ENCODE measurements at places on chromosomes 6 and 20. TPM values are rescaled to one million over a fixed set of nuclear protein-coding genes. Genes with fewer than 3 reads are reported as not detected.

KIF25 gene
- total RNA-seq: 1.8 TPM

HEY2 gene
- 7.3 TPM for total RNA-seq

GJA1 gene
- total RNA-seq: 14.8 TPM

DNA sequence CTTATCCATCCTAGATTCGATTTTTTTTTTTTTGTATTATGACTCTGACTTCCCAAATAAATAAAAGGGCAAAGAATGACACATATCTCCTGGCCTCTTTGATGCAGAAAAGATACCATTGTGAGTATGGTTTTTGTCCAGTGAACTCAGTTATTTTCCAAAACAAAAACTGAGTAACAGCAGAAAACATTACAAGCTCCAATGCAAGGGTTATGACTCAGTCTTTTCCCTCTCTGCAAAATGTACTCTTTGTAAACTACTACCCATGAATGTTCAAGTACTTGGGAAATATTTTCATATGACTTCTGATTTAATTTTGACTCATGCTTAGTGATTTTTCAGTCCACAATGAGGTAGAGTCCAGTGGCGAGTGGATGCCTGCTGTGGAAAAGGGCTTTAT is 355.3 kb downstream of the RNF144B start:
- DNase-seq: no peak

DNA sequence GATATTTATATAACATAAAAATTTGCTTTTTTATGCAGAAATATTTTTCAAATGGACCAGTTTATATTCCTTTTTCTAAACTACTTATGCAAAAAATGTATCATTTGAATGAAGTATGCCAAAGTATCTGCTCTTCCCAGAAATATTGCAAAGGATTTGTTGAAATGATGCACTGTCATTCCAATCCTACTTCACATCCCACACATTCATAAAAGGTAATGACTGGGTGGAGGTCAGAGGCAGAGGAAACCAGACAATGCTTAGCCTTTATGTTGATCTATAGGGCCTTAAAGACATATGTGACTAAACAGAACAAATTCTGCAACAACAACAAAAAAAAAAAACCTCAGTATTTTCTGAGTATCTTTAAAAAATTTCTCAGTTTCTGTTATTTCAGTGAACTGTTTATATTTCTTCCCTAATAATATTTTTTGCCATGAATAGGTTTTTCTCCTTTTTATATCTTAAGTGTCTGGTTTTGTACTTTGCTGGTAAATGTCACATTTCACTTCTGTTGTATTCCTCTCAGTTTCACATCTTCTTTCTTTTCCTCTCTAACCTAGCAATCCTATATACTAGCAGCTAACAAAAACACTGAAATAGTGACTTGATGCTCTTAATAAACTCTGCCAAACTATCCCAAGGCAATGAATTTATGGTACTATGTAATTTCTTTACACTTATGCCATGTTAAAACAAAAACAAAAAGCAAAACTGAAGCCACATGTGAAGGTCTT is 374.1 kb downstream of the BCKDHB start:
- no peak for DNase-seq

GRCh38 chr6:3142536-3142935 is 14.8 kb downstream of the TUBB2A start:
- no peak for DNase-seq

DNA sequence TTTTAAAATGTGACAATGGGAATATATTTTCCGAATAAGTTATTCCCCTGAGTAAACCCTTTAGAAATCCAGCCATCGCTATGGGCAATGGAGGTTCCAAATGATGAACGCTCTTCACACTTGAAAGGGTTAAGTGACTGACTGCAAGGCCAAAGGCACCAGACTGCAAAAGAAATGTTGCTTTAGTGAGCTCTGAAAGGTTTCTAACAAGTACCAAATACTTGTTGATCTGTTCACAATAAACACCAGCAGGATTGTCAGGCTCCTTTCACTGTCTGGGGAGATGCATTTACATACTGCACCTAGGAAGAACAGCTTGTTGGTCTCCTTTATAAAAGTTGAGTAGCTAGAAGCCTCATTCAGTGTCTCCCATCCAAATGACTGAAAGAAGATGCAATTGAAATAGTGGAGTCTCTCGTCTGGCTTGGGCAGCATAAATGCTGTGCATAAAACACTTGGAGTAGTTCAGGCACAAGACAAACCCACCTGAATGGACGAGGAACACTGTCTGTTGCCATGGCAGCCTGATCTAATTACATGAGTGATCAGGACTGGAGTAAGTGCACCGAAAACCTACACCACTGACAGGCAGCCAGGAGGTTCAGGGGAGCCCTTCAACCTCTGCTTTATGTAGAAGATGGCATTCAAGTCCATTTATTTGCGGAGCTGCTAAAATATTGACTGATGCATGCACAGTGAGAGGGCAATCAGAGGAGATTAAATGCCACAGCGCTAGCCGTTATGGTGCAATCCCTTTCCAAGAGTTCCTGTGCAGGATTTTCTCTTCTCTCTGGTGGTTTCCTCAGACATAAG is 2.9 kb downstream of the ATXN1 start:
- DNase-seq: peak; percentile 26

DNA sequence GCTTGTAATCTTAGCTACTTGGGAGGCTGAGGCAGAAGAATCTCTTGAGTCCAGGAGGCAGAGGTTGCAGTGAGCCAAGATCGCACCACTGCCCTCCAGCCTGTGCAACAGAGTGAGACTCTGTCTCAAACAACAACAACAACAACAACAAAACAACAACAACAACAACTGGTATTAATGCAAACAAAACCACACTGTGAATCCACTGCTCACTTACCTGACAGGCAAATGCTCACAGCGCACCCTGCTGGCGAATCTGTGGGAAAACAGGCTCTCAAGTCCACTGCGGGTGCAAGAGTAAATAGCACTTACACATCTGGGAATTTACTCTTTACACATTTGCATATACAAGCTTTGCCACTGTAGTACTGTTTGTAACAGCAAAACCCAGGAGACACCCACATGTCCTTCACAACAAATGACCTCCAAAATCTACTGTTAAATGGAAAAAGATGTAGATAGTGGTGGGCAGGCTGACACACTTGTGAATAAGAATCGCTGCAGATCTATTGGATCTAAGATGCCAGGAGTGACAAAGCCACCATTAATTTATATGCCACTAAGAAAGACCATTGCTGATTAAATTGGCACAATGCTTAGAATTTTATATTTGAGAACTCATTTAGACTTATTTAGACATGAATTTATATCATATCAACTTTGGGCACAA is 29.3 kb downstream of the NSFL1C start:
- DNase-seq: peak; percentile 68

GRCh38 chr20:20668639-20669038 is 43.8 kb downstream of the RALGAPA2 start:
- no peak for DNase-seq

DNA sequence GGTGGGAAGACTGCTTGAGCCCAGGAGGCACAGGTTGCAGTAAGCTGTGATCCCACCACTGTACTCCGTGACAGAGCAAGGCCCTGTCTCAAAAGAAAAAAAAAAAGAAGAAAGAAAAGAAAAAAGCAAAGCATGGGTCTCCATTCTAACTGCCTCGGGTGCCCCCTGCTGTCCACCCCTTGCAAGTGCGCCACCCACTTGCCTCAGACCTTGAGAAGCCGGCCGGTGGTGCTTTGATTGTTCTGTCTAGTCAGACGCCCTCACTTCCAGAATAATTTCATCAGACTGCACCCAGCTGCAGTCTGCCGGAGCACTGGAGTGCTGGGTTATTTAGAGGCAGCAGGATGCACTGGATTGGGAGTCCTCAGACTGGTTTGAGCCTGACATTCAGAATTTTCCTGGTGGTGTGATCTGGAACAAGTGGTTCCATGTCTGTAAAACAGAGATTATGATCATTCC is 17.6 kb upstream of the TM9SF4 start:
- peak; percentile 85 for DNase-seq

- no peak for DNase-seq
Measured at GRCh38 chr6:70530023-70530422, 36.7 kb upstream of the SDHAF4 start.

DNA sequence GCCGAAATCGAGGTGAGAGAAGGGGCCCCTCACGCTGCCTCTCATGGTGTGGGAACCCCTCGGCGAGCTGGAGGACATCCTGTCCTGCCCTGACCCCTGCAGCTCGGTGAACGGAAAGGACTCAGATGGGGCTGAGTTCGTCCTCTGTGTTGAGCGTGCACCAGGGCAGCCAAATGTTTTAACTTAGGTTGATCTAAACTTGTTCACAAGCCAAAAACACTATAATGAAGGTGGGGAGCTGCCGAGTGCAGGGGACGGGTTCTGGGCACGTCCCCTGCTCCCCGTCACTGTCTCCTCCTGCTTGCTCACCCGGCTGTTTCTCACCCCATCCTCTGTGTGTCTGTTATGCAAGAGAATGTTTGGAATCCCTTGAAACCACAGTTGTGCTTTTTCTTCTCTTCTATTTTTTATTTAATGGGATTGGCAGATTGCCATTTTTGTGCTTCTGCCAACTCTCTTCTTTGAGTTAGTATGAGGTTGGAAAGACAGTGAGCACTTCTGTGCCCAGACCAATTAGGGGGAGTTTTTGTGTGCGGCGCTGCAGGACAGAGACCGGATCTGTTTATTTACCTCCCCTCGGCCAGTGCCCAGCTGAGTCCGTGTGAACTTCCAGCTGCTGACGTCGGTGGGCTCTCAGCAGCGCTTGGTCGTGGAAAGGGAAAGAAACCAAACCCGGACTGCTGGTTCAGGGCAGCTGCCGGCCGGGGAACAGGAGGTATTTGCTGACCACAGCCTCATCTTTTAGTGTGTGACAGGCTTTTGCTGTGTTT is 158.1 kb downstream of the DTNBP1 start:
- DNase-seq: peak; percentile 62

DNA sequence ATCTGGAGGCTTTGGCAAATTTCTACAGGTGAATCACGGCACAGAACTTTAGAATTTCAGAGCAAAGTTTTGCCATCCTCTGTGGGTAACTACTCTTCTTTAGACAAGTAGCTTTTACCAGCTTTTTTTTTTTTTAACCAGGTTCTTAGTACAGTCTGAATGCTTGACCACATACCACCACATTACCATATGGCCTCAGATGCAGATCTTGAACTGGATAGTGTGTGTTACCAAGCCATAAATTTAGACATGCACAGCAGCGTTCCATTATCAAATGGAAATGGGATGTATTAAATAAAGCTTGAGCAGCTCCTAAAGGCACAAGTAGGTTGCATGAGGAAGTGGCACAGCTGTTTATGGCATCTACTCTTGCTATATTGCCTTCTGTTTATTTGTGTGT is 38.3 kb upstream of the PRSS16 start:
- no peak for DNase-seq

DNA sequence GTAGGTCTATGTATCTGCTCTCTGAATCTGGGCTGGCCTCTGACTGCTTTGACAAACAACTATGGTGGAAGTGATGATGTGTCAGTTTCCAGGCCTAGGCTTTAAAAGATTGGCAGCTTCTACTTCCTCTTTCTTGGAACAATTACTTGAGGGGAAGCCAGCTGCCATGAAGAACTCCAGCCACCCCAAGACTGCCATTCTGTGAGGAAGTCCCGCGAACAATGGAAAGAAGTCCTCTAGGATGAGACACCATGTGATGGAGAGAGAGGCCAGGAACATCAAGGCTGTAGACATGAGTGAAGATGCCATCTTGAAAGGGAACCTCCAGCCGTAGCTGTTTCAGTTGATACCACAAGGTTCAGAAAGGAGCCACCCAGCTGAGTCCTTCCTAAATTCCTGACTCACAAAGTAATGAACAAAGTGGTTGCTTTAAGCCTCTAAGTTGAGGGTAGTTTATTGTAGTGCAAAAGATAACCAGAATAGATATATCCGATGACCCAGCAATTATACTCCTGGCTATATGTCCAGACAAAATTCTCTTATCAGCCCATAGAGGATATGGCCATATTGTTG is 15.3 kb upstream of the TCF15 start:
- DNase-seq: no peak

DNA sequence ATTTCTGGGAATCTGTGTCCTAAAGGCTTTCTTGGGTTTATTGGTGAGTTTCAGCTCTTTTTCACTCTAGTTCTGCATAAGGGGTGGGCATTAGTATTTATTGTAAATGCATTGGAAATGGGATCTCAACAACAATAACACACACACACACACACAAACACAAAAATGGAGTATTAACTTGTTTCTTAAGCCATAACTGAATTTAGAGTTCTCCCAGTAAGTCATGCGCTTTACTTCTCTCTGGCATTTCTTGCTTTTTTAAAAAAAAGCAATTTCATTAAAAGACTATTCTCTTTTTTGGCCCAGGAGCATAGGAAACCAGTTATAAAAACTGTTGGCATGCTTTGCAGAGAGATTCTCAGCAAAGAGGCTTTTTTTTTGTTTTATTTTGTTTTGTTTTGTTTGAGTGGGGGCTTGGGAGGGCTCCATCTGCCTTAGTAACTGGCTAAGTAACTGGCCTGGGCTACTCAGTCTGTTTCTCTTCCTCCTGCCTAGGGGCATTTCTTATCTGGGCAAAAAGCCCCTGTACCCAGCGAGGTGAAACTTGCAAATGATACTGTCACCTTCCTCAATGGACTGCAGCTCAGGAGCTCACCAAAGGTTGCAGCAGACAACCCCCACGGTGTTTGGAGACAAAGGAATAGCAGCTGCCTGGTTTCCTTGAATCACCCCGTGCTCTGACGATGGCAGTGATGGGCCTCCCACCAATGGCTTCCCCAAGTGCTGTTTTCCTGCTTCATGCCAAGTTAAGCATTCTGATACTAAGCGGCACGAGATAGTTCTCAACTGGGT is 128.5 kb downstream of the BCAS1 start:
- no peak for DNase-seq

- DNase-seq: no peak
Measured at GRCh38 chr20:62548471-62548870, 72.7 kb upstream of the GATA5 start.

GRCh38 chr6:133595111-133595761 is 293.7 kb upstream of the TCF21 start:
- no peak for DNase-seq

DNA sequence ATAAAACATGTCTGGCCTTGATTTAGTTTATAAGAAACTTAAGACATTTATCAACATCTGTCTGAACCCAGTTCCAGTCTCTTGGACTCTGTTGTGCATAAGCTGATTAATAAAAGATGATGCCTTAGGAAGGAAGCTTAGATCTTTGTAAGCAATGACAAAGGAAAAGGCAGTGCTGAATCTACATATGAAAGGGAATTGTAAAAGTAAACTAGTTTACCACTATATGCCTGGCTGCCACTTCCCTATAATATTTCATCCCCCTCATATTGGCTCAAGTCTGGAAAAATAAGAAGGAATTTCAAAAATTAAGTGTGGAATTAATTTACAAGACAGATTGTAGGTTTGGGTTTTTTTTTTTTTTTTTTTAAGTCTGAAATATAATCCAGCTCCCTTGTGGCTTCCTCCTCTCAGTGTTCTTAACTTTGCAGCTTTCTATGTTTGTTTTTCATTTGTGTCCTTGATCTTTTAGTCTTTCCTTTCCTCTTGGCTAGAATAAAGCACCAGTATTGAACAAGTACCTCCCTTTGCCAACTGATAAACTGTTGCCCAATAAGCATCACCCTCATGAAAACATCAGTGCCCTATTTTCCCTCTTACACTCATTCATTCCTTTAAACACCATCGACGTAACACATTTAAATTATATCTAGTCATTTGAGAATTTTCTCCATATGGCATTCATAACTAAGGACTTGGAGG is 146.7 kb upstream of the TBX18 start:
- peak; percentile 12 for DNase-seq

All from body of pancreas (tissue), 4 donors.